ENCODE measurements at places on chromosomes 4 and X.

GRCh38 chr4:142660728-142661127 lies 185.4 kb downstream of the INPP4B start:
- DNase-seq: no peak

DNA sequence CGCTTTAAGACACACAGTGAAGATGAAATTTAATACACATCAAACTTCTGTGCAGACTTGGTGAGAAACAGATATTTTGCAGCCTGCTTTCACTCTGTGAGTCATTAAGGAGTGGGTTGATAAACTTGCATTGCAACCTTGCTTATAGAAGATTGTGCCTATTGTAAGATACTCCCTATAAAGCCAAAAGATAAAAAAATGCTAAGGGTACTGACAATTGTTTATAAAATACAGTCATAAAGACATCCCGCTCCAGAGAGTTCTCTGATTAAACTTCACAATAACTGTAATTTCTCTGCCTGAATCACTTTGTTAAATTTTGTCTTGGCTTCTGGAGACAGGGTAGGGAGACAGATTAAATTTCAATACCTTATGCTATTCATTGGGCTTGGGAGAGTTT lies 49.1 kb downstream of the GALNT7 start:
- no peak for DNase-seq

GRCh38 chrX:22012051-22012450 lies 20.1 kb upstream of the PHEX start:
- no peak for DNase-seq

DNA sequence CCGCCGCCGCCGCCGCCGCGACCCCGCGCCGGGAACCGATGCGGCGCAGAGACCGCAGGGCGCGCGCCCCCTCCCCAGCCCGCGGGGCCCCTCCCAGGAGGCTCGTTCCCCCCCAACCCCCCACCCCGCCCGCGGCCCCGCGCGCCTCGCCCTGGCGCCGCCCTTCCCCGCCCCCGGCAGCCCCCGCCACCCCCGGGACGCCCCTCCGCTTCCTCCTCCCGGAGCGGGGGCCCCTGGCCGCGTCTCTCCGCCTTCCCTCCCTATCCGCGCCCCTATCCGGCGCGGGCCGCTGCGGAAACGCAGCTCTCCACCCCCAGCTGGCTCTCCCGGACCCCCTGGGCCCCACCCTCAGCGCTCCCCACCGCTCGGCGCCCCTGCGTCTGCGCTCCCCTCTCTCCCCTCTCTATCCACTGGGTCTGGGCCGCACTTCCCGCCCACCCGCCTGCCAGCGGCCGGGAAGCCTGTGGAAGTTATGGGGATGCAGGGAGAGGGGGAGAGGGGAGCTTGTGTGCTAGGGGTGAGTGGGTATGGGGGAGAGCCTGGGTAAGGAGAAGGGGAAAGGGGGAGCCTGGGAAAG lies at the start of gene TMEM271:
TMEM271 (minus strand) TSS at position 51 of the 577 bp plus-strand sequence. CDS start 233 bp downstream, outside the sequence.
- DNase-seq: no peak
